ENCODE measurements at places on chromosomes 4 and X. TPM values are rescaled to one million over a fixed set of nuclear protein-coding genes. Genes with fewer than 3 reads are reported as not detected.

GRCh38 chr4:48687313-48688051 lies 92.6 kb downstream of the FRYL start:
- DNase-seq = no peak
- no peaks in the 10 kb centered on the region for H3K4me1 ChIP-seq
- no peak overlapping the region for H3K4me3 ChIP-seq
- no peak overlapping the region for H3K27ac ChIP-seq
- H3K36me3 ChIP-seq = no peaks in the 10 kb centered on the region
- no peaks in the 10 kb centered on the region for H3K27me3 ChIP-seq

DNA sequence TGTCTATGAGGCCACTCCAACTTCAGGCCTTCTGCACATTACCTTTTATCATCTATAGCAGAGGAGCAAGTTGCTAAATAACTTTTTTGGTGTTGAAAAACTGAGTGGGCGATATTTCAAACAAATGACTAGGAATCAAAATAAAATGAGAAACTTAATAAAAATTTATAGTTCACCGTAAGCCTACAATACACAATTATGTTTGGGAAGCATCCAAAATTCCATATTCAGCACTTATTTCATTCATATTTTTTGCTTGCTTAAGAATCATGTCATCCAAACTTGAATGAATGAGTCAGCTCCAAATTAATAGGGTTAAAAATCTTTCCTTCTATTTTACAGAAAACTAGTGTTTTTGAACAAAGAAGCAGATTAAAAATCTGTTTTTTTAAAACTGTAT lies 119.1 kb downstream of the SH3RF1 start:
- H3K27ac ChIP-seq = no peak overlapping the region
- DNase-seq = no peak
- H3K27me3 ChIP-seq = no peaks in the 10 kb centered on the region
- H3K4me1 ChIP-seq = no peaks in the 10 kb centered on the region
- no peaks in the 10 kb centered on the region for H3K36me3 ChIP-seq

The NPY1R gene
- total RNA-seq = 55.8 TPM

The CCSER1 gene
- 6.4 TPM for total RNA-seq

DNA sequence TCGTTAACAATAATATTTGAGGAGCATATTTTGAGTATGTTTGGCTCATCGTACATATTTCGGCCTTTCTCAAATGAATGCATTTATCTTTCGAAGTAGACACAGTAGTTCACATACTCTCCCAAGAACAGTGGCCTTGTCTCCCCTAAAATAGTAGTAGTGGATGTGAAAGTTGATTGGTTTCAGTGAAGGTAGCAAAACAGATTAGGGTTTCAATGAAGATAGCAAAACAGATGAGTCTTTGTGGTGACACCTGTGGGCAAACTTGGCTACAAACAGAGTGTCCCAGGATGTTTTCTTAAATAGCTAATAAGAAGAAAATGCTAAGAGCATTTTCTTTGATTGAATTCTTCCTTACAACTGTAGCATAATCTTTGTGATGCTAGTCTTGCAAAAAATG lies 67.0 kb downstream of the USP9X start:
- H3K4me1 ChIP-seq = no peaks in the 10 kb centered on the region
- H3K36me3 ChIP-seq = no peaks in the 10 kb centered on the region
- H3K4me3 ChIP-seq = no peak overlapping the region
- H3K27ac ChIP-seq = no peak overlapping the region
- DNase-seq = no peak

DNA sequence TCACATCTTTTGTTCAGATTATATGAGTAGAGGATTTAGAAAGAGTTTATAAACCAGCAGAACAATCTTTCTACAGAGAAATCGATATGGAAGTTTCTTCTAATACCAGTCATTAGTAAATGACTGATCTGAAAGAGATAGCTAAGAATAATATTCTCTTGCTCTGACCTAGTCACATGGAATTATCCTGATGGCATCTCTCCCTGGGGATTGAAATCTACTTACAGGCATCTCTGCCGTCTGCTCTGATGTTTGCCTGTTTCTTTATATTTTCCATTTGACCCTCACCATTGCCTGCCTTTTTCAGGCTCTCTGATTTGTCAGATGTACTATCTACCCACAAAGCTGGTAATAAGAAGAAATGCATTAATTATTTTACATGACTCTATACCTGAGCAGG lies 1157.3 kb downstream of the PCDH7 start:
- H3K4me1 ChIP-seq = no peaks in the 10 kb centered on the region
- H3K4me3 ChIP-seq = no peak overlapping the region
- no peaks in the 10 kb centered on the region for H3K27me3 ChIP-seq
- no peak for DNase-seq
- no peaks in the 10 kb centered on the region for H3K36me3 ChIP-seq

The SMIM10 gene
- 6.2 TPM for total RNA-seq

- no peaks in the 10 kb centered on the region for H3K27me3 ChIP-seq
- H3K4me3 ChIP-seq = no peak overlapping the region
- H3K36me3 ChIP-seq = no peaks in the 10 kb centered on the region
- DNase-seq = no peak
Observed at GRCh38 chrX:100593126-100593525, 8.4 kb downstream of the TNMD start.

DNA sequence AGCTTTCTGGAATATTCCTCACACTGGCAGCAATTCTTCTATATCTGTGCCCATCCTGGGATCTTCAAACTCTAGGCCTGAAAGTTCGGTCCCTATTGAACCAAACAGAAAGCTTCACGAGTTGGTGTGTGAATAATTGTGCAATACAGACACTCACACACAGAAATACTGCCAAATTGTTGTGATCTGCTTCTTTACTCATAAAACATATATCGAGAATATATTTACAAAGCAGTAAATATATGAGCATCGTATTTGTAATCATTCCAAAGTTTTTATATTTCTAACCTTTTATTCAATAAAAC lies 56.6 kb upstream of the BEX4 start:
- H3K27ac ChIP-seq = no peak overlapping the region
- no peak for DNase-seq
- no peak overlapping the region for H3K4me3 ChIP-seq
- H3K4me1 ChIP-seq = no peaks in the 10 kb centered on the region

GRCh38 chr4:112550728-112551127 lies 34.7 kb upstream of the NEUROG2 start:
- DNase-seq = no peak
- H3K4me1 ChIP-seq = no peaks in the 10 kb centered on the region
- H3K27me3 ChIP-seq = no peaks in the 10 kb centered on the region
- H3K4me3 ChIP-seq = no peak overlapping the region
- H3K36me3 ChIP-seq = no peaks in the 10 kb centered on the region
- no peak overlapping the region for H3K27ac ChIP-seq

DNA sequence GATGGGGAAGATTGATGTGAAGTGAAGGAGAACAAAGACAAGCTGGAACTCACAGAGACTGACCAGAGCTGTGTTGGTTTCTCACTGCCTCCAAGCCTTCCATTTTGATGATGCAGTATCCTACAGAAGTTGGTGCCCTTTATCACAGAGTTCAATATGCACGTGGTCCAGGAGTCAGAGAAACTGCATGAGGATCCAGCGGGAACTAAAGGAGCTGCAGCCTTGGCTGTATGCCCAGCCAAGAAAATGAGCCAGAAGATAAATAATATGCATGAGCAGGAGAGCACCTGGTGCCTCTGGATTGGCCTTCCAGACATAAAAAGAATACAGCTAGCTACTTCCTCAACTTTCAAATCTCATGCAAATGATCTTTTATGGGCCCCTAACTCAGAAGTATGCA lies 44.3 kb upstream of the DCLK2 start:
- no peak overlapping the region for H3K27ac ChIP-seq
- no peak for DNase-seq
- no peak overlapping the region for H3K4me3 ChIP-seq
- H3K36me3 ChIP-seq = no peaks in the 10 kb centered on the region
- H3K27me3 ChIP-seq = no peaks in the 10 kb centered on the region

- no peak for DNase-seq
- H3K4me3 ChIP-seq = no peak overlapping the region
- no peaks in the 10 kb centered on the region for H3K36me3 ChIP-seq
- no peak overlapping the region for H3K27ac ChIP-seq
- no peaks in the 10 kb centered on the region for H3K27me3 ChIP-seq
Observed at GRCh38 chr4:89142691-89143669, 31.6 kb downstream of the TIGD2 start.

DNA sequence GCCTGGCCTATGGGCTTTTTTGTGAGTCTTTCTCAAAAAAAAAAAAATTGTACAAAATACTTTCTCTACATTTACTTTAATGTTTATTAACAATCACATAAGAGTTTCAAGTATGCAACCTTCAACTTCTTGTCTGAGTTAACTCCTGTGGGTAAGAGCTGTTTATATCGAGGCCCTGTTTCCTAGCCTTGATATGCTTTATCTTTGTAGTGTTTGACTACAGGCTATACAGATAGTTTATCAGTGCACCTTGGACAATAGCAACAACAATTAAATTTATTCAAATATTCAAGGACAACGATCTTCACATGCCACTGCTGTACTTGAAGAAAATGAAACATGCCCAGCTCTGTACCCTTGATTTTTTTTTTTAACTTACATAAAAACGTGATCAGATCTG lies 178.4 kb downstream of the ARHGAP10 start:
- no peak for DNase-seq
- H3K4me1 ChIP-seq = no peaks in the 10 kb centered on the region
- no peaks in the 10 kb centered on the region for H3K27me3 ChIP-seq
- no peak overlapping the region for H3K4me3 ChIP-seq
- H3K27ac ChIP-seq = no peak overlapping the region
- no peaks in the 10 kb centered on the region for H3K36me3 ChIP-seq

The TLR3 gene
- total RNA-seq = 7.4 TPM

DNA sequence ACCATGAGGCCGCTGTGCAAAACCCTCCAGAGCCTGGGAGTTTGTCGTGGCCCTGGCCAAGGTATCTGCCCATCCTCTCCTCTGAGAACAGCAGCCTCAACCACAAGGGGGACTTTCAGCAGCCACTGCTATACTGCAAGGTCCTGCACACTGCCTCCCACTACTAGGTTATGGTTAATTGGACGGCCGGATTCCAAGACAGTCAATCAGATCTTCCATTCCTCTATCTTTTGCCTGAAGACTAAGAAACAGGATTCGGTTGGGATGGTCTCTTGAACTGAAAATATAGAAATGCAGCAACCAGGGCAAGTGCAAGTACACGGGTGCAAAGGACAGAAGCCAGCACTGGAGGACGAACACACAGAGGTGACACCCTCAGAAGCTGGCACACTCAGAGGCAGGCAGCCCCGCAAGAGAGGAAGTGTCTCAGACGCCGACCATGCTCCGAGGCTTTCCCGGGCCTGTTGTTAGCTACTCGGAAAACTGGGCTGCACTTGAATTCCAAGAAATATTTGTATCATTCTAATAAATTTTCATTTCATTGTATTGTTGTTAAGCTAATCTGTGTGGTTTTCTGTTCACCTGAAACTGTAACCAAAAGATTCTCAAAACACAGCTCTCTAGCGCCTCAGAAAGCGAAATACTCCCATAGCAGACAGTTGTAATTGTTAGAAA lies 63.3 kb downstream of the AFAP1 start:
- no peaks in the 10 kb centered on the region for H3K36me3 ChIP-seq
- no peaks in the 10 kb centered on the region for H3K4me1 ChIP-seq
- no peak for DNase-seq
- peak overlapping the region; percentile 27 for H3K4me3 ChIP-seq
- no peak overlapping the region for H3K27ac ChIP-seq

- H3K27ac ChIP-seq = no peak overlapping the region
- no peak overlapping the region for H3K4me3 ChIP-seq
- no peaks in the 10 kb centered on the region for H3K4me1 ChIP-seq
- no peak for DNase-seq
- H3K36me3 ChIP-seq = no peaks in the 10 kb centered on the region
Observed at GRCh38 chrX:14826319-14826718, 46.5 kb downstream of the FANCB start.

DNA sequence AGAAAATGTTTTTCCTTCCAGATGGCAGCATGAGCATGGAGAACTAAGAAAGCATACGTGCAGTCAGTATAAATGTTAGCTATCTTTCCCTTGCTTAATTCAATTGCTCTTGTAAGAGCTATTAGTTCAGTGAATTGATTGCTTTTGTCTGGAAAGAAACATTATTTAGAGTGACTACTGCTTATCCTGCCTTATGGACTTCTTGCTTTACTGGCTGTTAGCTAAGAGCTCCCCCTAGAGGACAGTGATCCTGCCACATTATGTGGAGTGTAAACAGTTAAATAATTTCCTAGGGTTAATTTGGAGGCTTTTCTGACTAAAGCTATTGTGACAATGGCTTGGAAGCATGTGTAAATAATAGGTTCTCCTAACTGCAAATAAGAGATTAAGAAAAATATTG lies 1402.4 kb downstream of the FAM133A start:
- H3K27ac ChIP-seq = no peak overlapping the region
- DNase-seq = no peak
- H3K27me3 ChIP-seq = no peaks in the 10 kb centered on the region
- H3K4me3 ChIP-seq = no peak overlapping the region

The HEPH gene
- total RNA-seq = 13.9 TPM

DNA sequence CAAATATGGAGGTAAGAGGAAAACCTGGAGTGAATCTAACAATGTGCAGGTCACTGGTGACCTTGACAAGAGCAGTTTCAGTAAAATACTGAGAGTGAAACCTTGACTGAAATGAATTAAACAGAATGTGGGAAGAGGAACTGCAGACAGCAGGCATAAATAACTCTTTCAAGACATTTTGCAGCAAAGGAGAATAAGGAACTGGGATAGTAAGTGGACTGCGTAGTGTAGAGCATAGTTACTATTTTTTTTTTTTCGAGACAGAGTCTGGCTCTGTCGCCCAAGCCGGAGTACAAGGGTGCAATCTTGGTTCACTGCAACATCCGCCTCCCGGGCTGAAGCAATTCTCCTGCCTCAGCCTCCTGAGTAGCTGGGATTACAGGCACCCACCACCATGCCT lies 24.0 kb downstream of the RBMX start:
- no peak overlapping the region for H3K4me3 ChIP-seq
- no peaks in the 10 kb centered on the region for H3K27me3 ChIP-seq
- no peaks in the 10 kb centered on the region for H3K36me3 ChIP-seq
- no peak overlapping the region for H3K27ac ChIP-seq

DNA sequence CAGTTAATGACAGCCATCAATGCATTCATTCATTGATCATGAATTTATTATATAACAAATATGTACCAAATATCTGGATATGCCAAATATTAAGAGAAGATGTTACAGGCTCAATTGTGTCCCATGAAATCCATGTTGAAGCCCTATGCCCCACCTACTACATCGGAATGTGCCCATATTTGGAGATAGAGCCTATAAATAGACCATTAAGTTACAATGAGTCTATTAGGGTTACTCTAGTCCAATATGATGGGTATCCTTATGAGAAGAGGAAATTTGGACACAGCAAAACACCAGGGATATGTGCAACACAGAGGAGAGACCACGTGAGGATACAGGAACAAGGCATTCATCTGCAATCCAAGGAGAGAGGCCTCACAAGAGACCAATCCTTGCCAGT lies 634.5 kb downstream of the DMD start:
- no peak overlapping the region for H3K27ac ChIP-seq
- H3K36me3 ChIP-seq = no peaks in the 10 kb centered on the region
- H3K4me3 ChIP-seq = no peak overlapping the region
- DNase-seq = no peak
- peaks cover 6% of the 10 kb centered on the region for H3K27me3 ChIP-seq

The PPP2R3B gene
- total RNA-seq = 23.3 TPM

The MAGEA1 gene
- not detected for total RNA-seq

The DKK2 gene
- total RNA-seq = 1.6 TPM

GRCh38 chr4:175035905-175036304 lies 117.7 kb downstream of the ADAM29 start:
- H3K4me3 ChIP-seq = no peak overlapping the region
- DNase-seq = no peak
- H3K36me3 ChIP-seq = no peaks in the 10 kb centered on the region
- H3K4me1 ChIP-seq = no peaks in the 10 kb centered on the region
